HFF-Myc (cell line): ENCODE measurements at places on chromosomes 4 and X.

- DNase-seq = no peak
Measured at GRCh38 chr4:78136109-78137081, 79.3 kb downstream of the FRAS1 start.

GRCh38 chrX:85569096-85569495 is 189.6 kb upstream of the POF1B start:
- no peak for DNase-seq

DNA sequence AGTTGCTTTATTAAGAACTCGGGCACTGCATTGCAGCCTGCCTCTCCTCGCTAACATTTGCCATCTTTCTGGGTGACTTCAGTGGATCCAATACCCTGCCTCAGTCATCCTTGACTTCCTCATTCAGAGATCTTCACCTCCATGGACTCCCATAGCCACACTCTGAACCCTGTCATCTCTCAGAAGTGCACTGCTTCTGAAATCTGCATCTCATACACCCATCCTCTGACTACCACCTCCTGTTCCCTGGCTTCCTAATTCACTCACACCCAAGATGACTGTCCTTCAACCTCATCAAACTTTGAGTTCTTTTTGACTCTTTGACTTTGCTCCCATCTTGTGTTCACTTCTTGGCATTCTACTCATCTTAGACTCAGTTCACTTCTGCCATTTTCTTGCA is 25.3 kb upstream of the CYBB start:
- no peak for DNase-seq

GRCh38 chr4:104413487-104413886 is 81.2 kb downstream of the CXXC4 start:
- no peak for DNase-seq

DNA sequence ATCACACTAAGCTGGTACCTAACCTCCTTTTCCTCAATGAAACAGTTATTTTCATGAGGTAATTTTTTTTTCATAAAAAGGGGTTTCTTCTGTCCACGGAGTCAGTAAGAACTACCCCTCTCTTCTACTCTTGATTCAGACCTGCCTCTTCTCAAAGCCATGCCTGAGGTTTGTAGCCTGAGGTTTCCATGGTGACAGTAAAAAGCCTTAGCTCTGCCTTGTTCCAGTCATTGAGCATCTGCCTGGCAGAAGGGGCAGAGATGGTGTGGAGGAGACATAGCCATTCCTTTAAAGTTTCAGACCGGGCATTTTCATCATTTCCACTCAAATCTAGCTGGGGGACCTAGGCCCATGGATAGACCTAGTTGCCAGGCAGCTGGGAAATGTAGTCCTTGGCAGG is 135.5 kb downstream of the REPS2 start:
- DNase-seq = no peak

DNA sequence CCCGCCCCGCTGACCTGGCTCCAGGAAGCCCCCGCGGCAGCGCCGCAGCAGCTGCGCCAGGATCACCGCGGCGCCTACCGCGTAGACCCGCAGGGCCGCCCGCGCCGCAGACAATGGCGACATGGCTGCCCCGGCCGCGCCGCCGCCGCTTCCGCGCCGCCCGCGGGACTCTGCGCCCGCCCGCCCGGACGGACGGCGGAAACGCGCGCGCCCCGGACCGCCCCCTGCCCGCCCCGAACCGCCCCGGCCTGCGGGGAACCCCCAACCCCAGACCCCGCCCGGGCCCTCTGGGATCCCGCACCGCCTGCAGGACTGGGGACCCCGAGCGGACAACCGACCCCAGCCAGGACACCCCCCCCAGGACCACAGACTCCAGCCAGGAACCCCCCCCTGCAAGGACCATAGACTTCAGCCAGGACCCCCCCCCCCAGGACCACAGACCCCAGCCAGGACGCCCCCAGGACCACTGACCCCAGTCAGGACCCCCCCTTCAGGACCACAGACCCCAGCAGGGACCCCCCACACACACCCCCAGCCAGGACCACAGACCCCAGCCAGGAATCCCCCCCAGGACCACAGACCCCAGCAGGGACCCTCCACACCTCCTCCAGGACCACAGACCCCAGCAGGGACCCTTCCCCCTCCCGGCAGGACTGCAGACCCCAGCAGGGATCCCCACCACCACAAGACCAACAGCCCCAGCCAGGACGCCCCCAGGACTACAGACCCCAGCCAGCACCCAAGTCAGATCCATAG is at the start of the genes DHRSX and ZBED1:
Gene DHRSX, minus strand, starts transcription at position 174 of the 756 bp plus-strand sequence. Its CDS starts 51 bp downstream, at position 123.
Gene ZBED1, minus strand, starts transcription at position 174 of the 756 bp plus-strand sequence. CDS start 10,257 bp downstream, outside the sequence.
- DNase-seq = no peak

DNA sequence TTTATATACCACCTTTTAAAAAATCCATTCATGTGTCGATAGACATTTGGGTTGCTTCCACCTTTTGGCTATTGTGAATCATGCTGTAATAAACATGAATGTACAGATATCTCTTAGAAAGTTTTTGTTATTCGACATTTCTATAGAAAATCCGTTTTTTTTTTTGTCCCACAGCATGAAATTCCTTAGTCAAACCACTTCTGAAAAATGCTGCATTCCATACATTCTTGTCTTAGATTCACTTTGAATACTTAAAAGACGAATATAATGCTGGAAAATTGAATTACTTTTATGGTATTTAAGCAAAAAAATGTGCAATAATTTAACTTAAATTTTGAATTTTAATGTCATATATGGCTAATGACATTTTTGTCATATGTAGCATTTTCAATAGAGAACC is 1345.5 kb downstream of the TECRL start:
- DNase-seq = no peak

- no peak for DNase-seq
Measured at GRCh38 chr4:146063143-146063542, 112.4 kb upstream of the LSM6 start.

GRCh38 chr4:675036-675882 is 917 bp downstream of the MYL5 start:
- DNase-seq = no peak

GRCh38 chrX:40095583-40096394 is 2.0 kb downstream of the BCOR start:
- no peak for DNase-seq

GRCh38 chrX:10574663-10575062 is 45.7 kb downstream of the MID1 start:
- DNase-seq = no peak

DNA sequence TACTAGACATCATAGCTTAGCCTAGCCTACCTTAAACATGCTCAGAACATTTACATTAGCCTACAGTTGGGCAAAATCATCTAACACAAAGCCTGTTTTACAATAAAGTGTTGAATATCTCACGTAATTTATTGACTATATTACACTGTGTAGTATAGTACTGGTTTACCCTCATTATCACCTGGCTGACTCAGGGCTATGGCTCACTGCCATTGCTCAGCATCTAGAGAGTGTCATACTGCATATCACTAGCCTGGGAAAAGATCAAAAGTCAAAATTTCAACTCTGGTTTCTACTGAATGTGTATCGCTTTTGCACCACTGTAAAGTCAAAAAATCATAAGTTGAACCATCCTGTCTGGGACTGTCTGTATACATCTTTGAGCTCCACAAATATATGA is 78.6 kb downstream of the CEP44 start:
- DNase-seq = no peak

GRCh38 chrX:6851140-6851539 is 296.4 kb upstream of the STS start:
- DNase-seq = no peak

- DNase-seq = no peak
Measured at GRCh38 chr4:76571274-76571673, 136.2 kb downstream of the SHROOM3 start.

- no peak for DNase-seq
Measured at GRCh38 chrX:147342197-147342596, 527.7 kb upstream of the CXorf51A start.

GRCh38 chr4:77473509-77473908 is 132.1 kb upstream of the CXCL13 start:
- DNase-seq = no peak

- DNase-seq = no peak
Measured at GRCh38 chr4:7126981-7127380, 59.1 kb upstream of the GRPEL1 start.

DNA sequence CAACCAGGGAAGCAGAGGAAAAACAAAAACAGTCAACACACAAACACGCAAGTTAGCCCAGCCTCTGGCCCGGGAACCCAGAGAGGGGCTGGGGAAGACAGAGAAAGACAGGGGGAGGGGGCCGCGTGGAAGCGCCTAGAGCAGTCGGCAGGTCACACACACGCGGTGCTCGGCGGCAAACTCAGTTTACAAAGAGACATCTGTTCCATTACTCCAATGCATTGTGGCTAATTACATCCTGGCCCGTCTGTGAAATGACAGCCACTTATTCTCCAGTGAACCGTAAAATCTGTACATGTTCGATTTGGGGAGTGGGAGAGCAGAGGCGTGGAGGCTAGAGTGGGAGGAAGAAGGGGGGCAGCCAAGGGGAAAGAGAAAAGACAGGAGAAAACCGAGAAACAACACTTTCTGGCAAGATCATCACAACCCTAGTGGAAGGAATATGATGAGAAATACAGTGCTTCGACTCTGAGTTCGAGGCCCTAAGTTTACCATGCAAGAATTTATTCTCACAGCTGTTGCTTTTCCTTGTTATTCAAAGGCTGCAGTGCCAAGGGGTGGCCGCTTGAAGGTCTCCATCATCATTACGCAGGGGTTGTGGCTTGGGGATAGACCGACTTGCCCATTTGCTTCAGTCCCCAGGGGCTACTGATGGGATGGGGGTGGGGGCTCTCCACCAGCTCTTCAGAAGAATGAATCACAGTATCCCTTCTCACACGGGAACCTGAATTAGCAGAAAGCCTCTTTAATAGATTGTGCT is 167.7 kb downstream of the MGST2 start:
- no peak for DNase-seq

DNA sequence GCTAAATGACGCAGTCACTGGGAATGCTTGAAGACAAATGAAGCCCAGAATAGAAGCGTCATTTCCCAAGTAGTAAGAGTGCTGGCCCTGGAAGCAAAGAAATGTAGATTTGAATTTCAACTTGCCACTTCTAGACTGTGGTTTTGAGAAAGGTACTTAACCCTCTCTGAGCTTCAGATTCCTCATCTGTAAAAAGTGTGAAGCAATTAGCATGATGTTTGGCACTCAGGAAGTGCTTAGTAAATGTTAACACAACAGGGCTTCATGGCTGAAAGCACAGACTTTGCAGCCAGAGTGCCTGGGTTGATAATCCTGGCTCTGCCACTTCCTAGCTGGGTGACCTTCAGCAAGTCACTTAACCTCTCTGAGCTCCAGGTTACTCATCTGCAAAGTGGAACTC is 147.4 kb upstream of the RPS6KA3 start:
- DNase-seq = no peak

DNA sequence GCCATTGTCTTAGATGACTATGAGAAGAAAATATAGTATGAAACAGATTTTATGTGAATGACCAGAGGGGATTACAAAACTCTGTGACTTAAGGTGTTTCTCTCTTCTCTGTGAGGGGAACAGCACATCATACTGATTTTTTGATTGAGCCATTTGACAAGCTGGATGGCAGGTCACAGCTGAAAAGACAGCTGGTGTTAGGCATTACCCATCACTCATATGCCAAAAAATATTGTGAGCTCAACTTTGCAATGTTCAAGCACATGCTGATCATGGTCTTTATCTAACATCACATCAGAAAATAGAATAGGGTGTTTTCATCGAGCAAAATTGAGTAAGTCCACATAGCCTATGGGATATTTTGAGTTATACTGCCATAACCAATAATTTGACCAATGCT is 86.7 kb upstream of the TECRL start:
- no peak for DNase-seq

GRCh38 chrX:9342561-9343051 is 122.3 kb upstream of the TBL1X start:
- DNase-seq = no peak

- DNase-seq = no peak
Measured at GRCh38 chr4:12884846-12885796, 599.0 kb downstream of the RAB28 start.

DNA sequence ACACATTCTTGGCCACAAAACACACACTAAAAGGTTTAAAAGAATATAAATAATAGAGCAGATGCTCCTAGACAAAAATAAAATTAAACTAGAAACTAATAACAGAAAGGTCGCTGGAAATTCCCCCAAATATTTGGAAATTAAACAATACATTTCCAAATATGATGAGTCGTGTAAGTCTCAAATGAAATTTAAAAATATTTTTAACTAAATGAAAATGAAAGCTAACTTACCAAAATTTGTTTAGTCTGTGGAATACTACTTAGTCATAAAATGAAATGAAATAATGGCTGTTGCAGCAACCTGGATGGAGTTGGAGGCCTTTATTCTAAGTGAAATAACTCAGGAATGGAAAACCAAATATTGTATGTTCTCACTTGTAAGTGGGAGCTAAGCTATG is 20.6 kb upstream of the GUCY1A1 start:
- no peak for DNase-seq

- DNase-seq = no peak
Measured at GRCh38 chrX:135520022-135520552, 373 bp upstream of the INTS6L start.

DNA sequence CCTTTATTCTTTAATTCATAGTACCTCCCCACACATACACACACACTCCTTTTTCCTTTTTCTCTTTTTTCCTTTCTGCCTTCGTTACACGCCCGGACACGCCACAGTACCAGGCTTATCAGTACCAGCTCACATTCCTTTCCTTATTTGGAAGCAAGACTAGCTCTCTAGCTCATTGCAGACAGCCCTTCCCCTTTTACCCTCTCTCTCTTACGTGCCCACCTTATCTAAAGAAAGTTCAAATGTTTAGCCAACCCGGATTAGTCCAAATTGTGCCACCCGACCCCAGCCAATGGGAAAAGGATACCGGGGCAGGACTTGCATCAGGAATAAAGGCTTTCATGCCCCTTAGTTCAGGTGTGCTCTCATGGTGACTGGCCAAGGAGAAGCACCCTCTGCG is 194.7 kb upstream of the VCX3A start:
- no peak for DNase-seq

DNA sequence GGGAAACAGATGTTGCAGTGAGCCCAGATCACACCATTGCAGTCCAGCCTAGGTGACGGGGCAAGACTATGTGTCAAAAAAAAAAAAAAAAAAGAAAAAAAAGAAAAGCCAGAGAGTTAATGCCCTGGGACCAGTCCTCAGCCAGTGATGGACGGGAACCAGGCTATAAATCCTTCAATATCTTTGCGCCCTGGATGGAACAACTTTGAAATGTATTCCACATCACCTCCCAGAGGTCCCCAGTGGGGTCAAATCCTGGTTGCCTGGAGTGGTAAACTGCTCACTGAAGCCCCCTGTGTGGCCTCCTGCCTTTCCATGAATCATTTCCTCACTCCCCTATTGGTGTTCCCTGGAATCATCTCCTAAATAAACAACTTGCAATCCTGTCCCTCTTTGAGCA is 166.9 kb downstream of the DEFB131A start:
- DNase-seq = no peak

GRCh38 chr4:135122457-135122856 is 920.9 kb upstream of the PABPC4L start:
- DNase-seq = no peak

GRCh38 chr4:26751004-26751403 is 109.6 kb upstream of the STIM2 start:
- no peak for DNase-seq
